Neural crest cell (in vitro differentiated cells): ENCODE measurements at places on chromosomes 4 and X.

DNA sequence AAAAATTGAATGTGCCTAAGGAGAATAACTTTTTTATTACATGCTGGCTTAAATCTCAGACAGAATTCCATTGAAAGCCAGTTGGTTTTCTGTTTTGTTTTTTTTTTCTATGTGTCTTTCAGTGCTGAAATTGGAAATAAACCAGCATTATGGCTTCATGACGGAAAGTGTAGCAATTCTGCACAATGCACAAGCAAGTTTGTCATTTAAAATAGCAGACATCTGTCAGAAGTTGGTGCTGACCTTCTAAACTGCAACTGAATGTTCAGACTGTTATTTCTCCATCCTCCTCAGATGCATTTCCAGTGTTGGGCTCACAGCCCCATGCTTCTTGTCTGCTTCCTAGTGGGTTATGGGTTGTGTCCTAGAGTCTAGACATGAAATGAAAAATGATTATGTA lies 107.2 kb upstream of the LIMCH1 start:
- no peak for DNase-seq

DNA sequence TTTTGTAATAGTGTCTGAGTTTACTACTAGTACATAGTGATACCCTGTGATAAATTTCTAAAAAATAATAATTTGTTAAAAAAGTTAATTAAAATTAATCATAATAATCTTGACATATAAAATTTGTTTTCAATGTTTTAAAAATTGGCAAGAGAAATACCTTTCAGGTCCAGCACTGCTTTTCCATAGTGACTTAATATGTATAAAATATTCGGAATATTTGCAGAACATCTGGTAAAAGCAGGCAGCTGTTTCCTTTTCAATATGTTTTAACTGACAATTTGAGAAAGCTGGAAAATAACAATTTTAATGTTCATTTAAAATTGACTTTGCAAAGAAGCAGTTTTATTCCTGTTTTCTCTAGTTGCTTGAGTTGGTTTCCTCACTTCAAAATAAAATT lies 17.6 kb upstream of the GK2 start:
- no peak for DNase-seq

DNA sequence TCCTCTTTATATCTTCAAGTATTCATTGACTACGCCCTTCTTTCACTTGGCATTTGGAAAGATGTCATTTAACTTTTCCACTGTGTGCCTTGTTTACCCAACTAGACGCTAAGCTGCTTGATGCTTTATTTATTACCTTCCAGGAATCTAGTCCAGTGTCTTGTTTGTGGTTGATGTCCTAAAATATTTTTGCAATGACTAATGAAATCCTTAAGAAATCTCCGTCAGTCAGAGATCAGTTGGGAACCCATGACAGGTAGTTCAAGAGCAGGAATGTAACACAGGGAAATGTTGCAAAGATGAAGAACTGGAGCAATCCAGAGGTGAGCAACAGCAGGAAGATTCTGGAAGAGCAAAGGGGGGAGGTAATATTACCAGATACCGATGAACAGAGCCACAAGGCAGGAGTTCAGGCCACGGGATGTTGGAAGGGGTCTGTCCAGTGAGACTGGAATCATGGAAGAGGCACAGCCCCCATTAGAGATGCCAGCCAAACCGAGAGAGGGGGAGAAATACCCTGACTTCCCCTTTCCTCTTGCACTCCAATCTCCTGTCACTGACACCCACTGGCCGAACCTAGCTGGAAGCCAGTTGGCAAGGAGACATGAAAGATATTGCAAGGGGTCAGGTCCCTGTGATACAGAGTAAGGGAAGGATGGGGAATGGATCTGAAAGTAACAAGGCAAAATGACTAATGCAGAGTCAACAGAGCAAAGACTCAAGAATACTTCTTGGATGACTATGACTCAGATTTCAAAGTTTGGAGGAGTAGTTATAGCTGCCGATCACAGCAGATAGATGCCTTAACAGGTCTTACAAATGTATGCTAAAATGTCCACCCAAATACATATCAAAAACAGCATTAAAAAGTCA lies 62.7 kb upstream of the PHKA2 start:
- no peak for DNase-seq

DNA sequence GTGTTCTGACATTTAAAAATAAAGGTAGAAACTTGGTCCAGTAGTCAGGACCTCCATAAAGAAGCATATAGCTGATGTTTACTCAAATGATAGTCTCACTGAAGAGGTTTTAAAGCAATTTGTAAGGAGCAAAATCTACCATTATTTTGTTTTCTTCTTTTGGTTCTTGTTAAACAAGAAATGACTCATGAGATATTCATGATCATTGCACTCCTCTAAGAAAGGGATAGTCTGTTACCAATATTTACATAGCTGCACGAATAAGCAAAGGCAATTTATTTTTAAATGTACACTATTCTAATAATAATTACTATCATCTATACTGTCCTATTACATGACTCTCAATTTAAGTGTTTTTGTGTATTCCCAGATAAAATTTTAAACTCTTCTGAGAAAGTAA lies 397.9 kb downstream of the FAM47B start:
- no peak for DNase-seq

DNA sequence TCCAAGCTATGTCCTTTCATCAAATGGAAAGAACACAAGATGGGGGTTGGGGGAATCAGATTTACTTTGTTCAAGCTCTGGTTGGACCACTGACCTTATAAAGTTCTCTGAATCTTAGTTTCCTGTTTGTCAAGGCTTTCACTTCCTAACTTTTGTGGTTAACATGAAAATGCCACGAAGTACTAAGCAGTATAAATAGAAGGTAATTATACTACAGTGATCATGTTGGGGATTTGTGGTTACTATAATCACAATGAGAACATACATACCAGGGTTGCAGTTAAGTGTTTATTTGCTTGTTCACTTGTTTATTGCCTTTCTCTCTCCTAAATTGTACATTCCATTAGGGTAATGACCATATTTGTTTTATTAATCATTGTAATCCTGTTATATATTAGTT lies 53.2 kb downstream of the SPRY1 start:
- DNase-seq, result no peak

GRCh38 chr4:38082424-38083385 lies 122.5 kb downstream of the PTTG2 start:
- DNase-seq, result no peak

- DNase-seq, result no peak
Observed at GRCh38 chr4:122948671-122949070, 26.3 kb upstream of the NUDT6 start.

DNA sequence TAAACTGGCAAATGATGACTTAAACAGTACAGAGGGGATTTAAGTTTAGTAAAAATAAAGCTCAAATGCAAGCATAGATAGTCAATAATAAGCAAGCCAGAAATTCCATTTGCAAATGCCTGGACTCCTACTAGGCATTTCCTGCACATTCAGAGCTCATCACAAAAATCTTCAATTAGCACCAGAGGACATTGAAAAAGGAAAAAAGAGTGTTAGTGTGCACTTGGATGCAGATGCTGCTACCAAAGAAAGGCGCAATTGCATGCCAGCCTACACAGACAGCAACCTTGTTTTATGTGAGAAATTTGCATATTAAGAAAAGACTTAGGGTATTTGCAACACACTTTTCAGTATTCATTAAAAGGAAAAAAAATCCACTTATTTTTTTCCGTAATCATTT lies 282.1 kb downstream of the GRIA2 start:
- DNase-seq, result no peak

- no peak for DNase-seq
Observed at GRCh38 chrX:46580613-46581012, 7.0 kb downstream of the CHST7 start.

DNA sequence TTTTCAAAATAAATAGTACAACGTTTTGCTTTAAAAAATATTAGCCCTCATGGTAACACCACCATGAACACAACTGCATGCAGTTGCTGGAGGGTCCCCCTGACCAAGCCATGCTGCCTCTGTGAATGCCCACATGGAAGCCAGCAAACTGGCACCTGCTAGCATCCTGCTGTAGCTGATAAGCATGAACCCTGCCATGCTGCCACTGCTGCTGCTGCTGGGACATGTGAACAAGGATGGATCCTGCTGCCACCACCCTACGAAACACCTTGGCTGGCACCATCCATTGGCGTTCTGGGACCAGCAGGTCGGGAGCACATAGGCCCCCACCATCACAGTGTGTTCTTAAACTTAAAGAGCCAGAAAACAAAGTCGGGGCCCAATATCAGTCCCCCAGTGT lies 83.9 kb downstream of the SATL1 start:
- DNase-seq, result no peak

- DNase-seq, result no peak
Observed at GRCh38 chr4:113078066-113078465, 28.6 kb downstream of the ANK2 start.

- DNase-seq, result no peak
Observed at GRCh38 chr4:182716192-182716591, 201.0 kb downstream of the DCTD start.

DNA sequence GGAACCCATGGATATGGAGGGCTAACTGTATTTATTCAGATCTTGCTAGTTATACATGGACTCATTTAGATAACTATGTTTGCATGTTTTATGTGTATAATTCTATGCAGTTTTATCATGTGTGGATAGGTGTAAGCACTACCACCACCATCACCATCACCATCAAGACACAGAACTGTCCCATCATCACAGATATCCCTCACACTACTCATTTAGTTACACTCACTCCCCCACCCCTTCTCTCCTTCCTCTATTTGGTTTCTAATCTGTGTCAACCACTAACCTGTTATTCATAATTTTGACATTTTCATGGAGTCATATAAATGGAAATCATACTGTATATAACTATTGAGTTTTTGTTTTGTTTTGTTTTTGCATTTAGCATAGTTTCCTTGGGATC lies 43.7 kb downstream of the STAG2 start:
- no peak for DNase-seq

GRCh38 chrX:44344194-44344593 lies 722 bp upstream of the EFHC2 start:
- no peak for DNase-seq

DNA sequence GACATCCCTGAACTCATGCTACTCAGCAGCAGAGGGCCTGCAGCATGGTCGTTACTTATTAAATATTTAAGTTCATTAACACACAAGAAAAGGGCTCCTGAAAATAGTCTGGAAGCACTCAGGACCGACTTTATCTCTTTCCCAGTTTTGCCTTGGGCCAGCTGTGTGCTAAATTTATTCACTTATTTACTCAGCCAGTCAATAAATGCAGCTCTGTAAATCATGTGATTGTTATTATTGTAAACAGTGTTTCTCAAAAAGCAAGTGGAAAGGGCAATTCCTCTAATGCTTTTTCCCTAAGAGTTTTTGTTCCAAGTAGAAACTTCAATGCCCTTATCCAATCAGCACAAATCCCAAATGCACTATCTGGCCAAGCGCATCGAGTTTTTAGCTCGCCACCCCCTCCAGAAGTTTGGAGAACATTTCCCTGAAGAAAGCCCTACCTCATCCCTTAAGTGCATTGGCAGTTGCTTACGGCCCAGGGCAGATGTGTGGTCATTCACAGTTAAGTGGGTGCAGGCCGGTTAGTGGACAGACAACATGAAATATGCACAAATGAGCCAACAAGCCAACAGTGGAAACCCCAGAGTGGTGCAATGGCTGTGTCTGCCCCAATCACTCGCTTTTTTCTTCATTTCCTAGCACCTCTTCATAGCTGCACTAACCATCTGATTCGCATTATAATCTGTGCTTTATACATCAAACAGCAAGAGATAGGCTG lies 125.8 kb downstream of the SMIM20 start:
- DNase-seq, result no peak

DNA sequence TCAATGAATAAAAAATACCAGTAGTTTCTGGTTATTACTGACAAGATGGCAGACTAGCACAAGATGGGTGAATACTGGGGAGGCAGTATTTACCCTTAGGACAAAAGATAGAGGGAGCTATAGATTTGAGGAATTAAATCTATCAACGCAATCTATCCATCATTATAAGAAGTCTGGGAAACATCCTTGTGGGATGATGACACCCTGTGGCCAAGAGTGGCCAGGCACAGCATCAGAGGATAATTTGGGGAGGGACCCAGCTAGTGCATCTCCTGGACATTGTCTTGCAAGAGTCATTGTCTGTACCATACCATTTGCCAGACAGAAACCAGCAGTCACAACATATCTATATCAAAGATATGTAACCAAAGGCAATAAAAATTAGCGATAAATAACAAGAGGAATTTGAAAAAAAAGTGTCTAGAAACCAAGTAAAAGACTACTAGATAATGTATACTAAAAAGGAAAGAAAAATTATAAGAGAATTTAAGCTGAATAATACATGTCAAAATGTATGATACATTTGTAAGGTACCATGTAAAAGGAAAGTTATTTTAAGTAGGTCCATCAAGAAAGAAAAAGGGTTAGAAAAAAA lies 22.9 kb downstream of the KCTD8 start:
- peak; percentile 27 for DNase-seq

GRCh38 chrX:10120331-10120730 lies 36.4 kb upstream of the CLCN4 start:
- no peak for DNase-seq

DNA sequence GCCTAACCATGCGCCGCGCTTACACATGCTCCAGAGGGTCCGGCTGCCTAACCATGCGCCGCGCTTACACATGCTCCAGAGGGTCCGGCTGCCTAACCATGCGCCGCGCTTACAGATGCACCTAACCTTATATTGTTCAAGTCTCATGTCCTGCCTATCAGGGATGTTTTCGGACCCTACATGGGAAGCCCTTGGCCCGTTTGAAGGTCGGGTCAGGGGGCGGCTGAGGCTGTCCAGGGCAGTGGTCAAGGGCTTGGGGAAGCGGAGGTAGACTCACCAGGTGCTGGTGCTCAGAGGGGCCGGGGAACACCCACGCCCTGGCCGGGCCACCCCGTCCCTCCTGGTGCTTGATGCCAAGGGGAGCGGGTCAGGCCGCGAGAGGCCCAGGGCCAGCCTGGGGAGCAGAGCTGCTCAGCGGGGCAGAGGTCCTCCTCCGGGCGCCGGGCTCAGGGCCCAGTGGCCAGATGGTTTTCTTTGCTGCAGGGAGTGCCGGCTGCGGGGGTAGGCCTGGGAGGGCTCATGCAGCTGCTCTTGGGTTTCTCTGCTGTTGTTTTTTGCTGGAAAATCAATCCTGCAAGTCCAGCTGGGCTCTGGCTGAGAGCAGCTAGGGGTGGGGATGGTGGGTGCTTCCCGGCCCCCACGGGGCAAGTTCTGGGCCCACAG lies 35.4 kb upstream of the SPON2 start:
- DNase-seq, result no peak

GRCh38 chr4:2583517-2583916 lies 47.1 kb downstream of the FAM193A start:
- DNase-seq, result no peak

GRCh38 chr4:15914291-15914690 lies 24.2 kb downstream of the FGFBP1 start:
- no peak for DNase-seq

DNA sequence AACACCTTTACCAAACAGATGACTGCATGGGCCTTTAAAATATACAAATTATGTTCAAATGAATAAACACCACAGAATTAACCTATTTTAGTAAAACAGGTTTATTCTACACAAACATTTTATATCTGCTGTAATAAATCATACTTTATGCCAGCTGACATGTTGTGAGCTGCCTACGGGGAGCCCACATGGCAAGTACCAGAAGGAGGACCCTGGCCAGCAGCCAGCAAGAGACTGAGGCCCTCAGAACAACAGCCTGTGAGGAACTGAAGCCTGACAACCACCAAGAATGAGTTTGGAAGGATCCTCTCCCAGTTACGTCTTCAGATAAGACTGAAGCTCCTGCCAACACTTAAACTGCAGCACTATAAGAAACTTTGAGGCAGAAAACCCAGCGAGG lies 377.0 kb downstream of the PDGFC start:
- no peak for DNase-seq

GRCh38 chrX:49106930-49107329 lies 16.6 kb downstream of the GPKOW start:
- peak; percentile 6 for DNase-seq

GRCh38 chrX:19864736-19865135 lies 22.7 kb downstream of the SH3KBP1 start:
- DNase-seq, result no peak
